Cortex of kidney (tissue), 1 donor: ENCODE measurements at places on chromosomes 1 and 21.

- no peak for DNase-seq
Measured at GRCh38 chr1:199287647-199288046, 648.8 kb downstream of the PTPRC start.

DNA sequence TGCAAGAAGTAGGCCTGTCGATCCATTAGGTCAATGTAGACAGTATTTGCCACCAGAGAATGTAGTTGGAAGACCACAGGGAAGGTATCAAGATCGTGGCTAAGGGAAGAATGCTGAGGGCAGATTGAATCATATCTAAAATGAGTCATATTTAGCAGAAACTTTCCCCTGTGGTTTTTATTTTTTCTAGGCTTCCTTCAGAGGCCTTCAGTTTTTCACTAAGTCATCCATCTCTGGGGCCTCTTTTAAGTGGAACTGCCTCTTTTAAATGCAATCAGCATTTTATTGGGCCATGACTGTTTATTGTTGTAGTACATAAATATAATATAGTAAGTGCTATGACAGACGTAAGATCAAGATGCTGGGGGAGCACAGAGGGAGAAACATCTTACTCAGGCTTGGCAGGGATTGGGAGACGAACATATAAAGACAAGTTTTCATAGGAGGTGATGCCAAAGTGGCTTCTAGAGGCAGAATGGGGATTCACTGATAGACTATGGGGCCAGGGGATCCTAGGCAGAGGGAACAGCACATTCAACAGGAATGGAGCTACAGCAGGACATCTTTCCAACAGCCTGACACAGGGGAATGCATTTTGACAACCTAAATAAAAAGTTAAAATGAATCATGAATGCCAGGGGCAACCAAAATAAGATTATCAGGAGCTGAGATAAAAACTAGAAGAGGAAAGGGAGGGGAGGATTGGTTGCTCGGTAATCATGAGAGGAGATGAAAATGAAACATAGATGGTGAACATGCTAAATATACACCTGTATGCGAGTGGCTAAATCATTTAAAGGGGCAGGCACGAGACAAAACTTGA, 20.1 kb downstream of the UBE2U start:
- no peak for DNase-seq

DNA sequence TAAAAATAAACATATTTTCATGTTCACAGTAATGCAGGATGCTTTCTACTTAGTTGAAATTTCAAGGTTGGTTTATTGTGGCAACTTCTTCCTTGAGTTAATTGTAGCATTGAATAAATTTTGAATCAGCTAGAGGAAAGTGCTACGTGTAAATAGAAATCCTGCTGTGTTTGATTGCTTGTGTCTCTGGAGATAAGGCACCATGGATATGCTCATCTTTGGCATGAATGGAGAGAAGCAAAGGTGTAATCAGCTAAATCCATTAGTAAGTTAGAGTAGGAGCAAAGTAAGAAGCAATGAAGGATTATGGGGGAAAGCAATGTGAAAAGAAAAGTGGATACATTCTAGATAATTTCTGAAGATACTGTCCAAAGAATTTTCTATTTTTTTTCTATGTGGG, 331.1 kb downstream of the PTPRC start:
- DNase-seq = no peak

DNA sequence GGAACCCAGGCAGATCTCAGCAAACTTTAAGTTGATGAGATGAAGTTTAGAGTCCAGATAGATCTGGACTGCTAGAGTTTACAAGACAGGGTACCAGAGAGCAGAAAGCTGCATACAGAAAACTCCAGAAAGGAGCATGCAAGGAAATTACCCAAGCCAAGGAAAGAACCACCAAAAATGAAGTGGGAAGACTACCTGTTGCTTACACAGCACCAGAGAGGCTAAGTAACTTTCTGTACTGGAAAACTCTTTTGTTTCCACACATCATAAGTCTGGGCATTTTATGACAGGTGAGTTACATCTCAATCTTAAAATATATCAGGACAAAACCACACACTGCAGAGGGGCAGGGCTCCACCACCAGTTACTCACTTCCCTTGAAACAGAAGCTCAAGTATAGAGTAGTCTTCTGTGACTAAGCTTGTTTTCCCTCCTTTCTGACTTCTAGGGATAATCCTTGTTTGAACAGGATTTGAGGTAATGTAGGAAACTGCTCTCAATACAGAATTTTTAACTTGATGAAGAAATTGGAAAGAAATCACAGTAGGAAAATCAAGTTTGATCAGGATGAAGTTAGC, 17.4 kb upstream of the GJA9 start:
- no peak for DNase-seq

DNA sequence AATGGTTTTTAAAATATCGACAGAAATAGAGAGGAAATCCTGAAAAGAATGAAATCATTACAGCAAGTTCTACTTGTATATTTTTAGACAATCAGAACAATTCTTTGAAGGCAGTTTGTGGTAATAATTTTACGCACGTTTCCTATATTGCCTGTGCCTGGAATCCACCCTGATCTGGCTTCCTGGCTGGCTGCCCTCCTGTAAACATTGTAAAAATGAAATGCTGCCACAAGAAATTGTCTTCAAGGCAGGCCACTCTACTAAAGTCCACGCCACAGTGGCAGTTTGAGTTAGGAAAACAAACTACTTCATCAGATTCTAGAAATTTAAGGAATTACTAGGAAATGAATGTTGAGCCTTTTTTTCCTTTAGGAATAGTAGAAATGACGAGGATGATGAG, 454.5 kb upstream of the NR5A2 start:
- no peak for DNase-seq

DNA sequence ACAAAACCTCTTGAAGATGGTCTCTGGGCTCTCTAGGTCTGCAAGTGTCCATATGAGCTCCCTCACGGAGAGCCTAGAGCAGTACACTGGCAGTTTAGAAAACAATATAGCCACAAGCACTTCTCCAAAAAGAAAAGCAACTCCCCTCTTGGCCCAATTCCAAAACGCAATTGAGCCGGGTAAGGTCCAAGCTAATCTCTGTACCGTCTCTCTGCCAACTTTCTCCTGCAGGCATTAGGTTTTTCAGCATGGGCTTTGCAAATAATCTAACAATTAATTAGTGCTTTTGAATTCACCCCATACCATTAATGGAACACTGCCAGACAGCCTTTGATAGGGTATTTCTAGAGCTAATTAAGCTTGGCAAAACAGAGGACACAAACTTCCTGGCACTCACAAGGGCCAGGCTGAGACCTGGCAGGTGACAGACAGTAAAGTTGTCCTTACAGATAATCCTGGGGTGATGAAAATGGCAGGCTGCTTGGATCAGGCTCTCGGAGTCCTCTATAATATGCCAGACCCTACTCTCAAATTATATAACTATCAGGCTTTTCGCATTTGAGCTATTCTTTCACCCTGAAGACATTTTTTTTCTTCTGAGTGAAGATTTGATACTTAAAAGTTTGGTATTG, 39.8 kb downstream of the TGFBR3 start:
- DNase-seq = no peak

GRCh38 chr1:210362526-210362925, 33.8 kb downstream of the HHAT start:
- no peak for DNase-seq

- no peak for DNase-seq
Measured at GRCh38 chr1:118397496-118397859, 212.4 kb upstream of the SPAG17 start.

GRCh38 chr21:33028773-33029384, 3.1 kb downstream of the OLIG2 start:
- DNase-seq = no peak

DNA sequence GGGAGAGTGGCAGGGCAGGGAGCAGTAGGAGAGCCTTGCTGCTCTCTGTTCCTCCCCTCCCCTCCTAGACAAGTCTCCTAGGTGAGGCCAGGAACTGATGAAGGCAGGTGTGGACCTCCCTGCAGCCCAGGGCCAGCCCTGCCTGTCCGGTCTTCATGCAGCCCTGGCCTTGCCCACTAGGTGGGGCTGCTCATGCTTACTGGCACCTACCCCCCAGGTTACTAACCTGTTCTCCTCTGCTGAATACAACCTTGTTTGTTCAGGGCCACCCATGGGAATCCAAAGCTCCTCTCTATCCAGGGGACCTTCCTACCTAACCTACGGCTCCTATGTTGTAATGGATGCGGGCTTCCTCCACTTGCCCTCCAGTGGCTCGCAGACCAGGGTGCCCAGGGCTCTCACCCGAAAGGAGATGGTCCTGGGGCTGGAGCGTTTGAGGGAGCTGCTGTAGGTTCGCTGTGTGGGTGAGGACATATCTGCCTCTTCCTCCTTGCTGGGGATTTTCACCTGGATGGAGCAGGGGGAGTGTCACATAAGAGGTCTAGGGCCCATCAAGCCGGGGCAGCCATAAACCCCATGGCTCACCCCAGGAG, 7.9 kb upstream of the TNNT2 start:
- no peak for DNase-seq

GRCh38 chr21:33455686-33456446, 23.9 kb downstream of the TMEM50B start:
- no peak for DNase-seq

DNA sequence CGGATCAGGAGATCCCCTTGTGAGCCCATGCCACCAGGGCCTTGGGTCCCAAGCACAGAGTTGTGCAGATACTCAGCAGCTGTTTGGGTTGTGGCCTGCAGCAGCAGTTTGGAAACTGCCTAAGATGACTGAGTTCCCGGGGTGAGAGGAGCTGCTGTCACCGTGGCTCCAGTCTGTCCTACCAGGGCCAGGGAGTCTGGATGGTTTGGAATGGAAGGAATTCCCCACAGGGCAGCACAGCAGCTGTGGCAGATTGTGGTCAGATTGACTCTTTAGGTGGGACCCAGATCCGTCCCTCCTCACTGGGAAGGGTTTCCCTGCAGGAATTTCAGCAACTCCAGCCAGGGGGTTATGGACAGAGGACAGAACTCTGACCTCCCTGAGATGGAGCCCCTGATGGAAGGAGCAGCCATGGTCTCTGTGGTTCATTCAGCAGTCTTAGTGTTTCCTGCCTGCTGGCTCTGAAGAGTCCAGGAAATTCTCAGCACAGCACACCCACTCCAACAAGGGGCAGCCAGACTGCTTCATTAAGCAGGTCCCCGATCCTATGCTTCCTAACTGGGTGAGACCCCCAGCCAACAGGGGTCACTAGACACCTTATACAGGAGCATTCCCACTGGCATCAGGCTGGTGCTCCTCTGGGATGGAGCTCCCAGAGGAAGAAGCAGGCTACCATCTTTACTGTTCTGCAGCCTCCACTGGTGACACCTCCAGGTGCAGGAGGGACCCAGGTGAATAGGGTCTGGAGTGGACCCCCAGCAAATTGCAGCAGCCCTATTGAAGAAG, 51.5 kb upstream of the TNFSF4 start:
- no peak for DNase-seq

GRCh38 chr1:235873045-235873444, 6.3 kb upstream of the LYST start:
- DNase-seq = no peak

- DNase-seq = no peak
Measured at GRCh38 chr1:68206848-68207689, 25.3 kb downstream of the WLS start.

- no peak for DNase-seq
Measured at GRCh38 chr21:41217671-41218385, 49.9 kb downstream of the BACE2 start.

DNA sequence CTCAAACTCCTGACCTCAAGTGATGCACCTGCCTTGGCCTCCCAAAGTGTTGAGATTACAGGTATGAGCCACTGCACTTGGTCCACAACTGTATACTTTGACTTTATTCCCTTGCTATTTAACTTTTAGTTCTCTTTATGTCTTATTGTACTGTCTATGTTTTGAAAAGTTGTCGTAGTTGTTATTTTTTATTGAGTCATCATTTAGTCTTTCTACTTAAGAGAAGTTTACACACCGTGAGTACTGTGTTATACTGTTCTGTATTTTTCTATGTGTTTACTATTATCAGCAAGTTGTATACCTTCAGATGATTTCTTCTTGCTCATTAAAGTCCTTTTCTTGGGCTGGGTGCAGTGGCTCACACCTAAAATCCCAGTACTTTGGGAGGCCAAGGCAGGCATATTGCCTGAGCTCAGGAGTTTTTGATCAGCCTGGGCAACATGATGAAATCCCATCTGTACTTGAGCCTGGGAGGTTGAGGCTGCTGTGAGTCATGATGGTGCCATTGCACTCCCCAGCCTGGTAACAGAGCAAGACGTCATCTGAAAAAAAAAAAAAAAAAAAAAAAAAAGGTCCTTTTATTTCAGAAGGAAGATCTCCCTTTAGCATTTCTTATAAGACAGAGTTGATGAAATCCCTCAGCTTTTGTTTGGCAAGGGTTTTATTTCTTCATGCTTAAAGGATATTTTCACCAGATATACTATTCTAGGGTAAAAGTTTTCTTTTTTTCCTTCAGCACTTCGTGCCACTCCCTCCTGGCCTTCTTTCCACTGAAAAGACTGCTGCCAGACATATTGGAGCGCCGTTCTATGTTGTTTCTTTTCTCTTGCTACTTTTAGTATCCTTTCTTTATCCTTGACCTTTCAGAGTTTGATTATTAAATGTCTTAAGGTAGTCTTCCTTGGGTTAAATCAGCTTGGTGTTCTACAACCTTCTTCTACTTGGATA, 47.6 kb downstream of the TNFSF18 start:
- DNase-seq = no peak
